ENCODE measurements at places on chromosomes 1 and 21.

GRCh38 chr1:94079080-94079940 lies 41.6 kb downstream of the ABCA4 start:
- DNase-seq: no peak

GRCh38 chr1:205189131-205189530 lies 22.4 kb downstream of the DSTYK start:
- DNase-seq: no peak

DNA sequence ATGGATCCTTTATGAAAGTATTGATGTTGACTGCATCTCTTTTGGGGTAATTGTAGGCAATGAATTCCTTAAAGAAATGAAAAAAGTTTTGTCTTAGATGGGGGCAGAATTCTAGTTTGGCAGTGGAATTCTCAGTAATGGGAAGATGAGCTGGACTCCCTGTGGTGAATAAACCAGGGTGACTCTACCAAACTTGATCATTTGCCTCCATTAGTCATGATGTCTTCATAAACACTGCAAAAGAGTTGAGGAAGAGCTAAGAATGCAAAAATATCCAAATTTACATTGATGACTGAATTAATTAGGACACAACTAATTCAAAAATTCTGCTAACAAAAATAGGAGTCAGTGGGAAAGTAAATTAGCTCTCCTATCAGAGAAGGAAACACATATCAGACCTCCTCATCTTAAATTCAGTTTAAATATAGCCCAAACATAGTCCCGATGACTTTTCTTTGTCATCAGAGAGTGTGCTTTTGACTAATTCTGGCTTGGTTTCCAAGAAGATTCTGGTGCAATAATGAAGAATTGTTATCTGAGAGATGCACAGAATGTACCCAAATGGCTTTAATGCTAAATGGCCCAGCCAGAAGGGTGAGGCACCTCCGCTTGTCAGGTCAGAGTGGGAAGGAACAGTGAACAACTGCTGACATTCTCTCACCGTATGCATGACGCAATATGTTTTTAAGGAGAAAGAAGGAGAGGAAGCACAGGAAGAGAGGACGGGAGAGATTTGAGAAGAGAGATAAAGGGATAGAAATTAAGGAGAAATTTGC lies 525.1 kb downstream of the LMO4 start:
- no peak for DNase-seq

- DNase-seq: no peak
These were observed 2.8 kb upstream of the RGS5 start for GRCh38 chr1:163205513-163205912.

DNA sequence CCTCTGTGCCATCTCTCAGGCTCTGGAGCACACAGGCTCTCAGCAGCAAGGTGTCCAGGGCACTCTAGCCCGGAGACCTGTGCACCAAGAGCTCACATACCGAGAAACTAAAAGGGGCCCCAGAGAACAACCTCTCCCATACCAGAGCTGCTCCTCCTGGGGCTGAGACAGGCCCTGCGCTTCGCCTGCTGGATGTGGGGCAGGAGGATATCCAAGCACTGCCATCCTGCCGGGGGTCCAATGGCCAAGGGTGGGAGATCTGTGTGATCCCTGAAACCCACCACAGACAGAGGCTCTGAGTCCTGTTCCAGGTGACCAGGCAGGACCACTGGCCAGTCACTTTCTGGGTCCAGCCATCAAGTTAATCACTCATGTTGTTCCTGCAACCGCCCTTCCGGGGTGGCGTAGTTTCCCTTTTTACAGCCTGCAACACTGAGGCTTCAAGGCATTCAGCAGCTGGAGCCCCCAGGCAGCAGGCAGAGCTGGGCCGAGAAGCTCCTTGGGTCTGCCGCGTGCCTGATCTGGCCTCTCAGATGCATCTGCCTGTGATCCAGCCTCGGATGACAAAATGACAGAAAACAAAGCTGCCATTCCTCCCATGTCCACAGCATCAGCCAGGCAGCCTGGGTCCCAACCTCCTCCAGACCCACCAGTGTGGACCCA lies 36.7 kb upstream of the ACTRT2 start:
- DNase-seq: no peak

GRCh38 chr1:40476924-40477677 lies at the start of gene ZFP69:
ZFP69 (plus strand) TSS chr1:40477290; CDS start chr1:40479362, 2,072 bp downstream.
- peak; percentile 62 for DNase-seq

- no peak for DNase-seq
These were observed 52.5 kb downstream of the DMAP1 start for GRCh38 chr1:44265656-44266358.

- peak; percentile 74 for DNase-seq
These were observed 333.4 kb downstream of the CHRM3 start for GRCh38 chr1:239719642-239720258.

GRCh38 chr1:234004591-234004990 lies 100.1 kb downstream of the SLC35F3 start:
- DNase-seq: no peak

DNA sequence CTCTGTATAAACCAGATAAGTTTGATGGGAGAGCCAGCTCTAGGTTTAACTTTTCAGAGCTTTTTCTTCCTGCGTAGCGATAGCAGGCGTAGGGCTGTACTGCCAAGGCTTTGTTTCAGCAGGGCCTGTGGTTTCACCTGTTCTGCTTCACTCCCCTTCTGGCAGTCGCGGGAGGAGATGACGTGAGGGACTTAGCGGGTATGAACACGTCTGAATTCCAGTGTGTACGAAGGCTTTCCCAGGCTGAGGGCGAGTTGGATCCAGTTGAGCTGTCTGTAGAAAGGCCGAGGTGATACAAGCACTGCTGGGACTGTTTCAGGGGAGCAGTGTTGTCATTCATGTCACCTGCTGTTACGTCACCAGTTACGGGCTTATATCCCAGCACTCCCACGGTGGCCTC lies 21.2 kb downstream of the PEX14 start:
- no peak for DNase-seq

DNA sequence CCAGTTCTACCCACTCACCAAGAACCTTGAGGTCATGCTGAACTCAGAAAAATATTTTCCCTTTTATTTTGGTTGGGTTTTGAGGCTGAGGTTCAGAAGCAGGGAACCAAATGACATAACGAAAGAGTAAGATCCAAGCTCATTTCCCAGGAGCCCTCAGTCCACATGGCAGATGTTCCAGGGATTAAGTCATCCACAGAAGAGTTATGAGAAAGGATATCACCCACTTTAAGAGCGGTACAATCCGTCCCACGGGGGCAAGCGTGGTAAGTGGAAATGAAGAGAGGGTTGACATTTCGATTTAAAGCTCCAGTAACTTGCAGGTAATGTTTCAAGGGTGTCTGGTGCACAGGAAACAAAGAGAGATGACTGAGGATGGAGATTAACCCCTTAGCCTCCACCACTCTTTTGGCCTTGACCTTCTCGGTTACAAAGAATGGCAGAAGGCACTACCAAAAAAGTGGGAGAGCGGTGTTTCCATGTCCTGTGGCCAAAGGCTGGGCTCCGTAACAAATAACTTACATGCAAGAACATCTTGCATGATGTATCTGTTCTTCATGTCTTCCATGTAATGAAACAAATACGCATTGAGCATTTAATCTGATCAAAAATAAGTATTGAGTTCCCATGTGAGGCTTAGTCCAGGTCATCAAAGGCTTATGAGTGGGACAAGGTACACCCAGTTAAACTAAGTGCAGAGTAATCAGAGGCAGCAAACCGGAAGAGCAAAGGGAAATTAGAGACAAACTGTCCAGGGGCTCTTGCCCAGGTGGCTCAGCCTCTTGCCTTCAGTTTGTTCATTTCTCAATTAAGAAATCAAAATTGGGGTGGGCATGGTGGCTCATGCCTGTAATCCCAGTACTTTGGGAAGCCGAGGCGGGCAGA lies 241.4 kb downstream of the TOMM20 start:
- no peak for DNase-seq

- DNase-seq: no peak
These were observed 13.6 kb upstream of the CDK11B start for GRCh38 chr1:1672181-1672965.

- DNase-seq: no peak
These were observed 24.1 kb upstream of the FCRL3 start for GRCh38 chr1:157724537-157725220.

GRCh38 chr1:46549697-46550681 lies 1.5 kb downstream of the KNCN start:
- peak; percentile 64 for DNase-seq

DNA sequence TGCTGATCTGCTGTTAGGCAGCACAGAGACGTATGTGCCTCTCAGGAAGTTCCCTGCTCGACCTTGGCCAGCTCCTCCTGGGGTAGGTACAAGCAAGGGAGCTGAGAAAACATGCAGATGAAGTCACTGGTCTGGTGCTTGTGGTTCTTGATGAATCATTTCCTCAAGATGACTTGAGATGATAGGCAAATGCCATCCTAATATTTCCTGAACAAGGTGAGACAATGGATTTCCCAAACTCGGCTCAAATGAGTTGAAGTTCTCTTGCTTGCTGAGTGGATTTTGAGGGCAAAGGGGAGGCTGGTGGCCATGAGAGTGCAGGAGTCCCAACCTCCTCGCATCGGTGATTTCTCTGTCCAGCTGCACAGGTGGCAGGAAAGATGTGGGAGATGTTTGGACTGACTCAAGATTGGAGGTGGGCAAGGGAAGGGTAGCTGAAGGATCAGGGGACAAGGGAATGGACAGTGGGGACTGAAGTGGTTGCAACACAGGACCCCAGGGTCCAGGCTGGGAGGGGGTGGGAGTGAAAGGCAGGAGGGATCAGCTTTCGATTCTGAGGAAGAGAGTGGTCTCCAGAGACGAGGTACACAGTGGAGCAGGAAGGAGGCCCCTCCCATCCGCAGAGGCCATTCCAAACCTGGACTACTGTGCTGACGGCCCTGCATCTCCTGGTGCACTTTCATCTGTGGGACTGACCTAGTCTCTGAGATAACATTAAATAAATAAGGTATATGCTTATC lies 63.9 kb downstream of the CAPN2 start:
- peak; percentile 9 for DNase-seq

DNA sequence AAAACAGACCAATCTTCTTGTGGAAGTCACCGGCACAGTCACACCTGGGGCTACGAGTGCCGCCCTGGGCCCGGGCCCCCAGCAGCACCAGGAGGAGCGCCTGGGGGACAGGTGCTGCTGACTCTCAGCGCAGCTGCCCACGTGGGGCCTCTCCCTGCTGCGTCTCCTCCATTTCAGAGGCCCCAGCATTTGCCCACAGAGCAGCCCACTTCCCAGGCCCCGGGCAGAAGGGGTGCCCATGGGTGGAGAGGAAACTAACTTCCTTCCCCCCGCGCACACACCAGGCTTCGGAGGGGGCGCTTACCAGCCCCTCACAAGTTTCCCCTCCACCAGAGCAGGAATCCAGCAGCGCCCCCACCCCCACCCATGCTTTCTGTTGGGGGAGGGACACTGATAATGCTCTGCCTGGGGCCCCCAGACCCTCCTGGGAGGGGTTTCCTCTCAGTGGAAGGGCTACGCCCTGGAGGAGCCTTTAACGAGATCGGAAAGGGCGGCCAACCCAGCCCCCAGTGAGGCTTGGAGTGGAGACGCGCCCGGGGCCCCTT lies 440 bp downstream of the TNFRSF25 start:
- peak; percentile 68 for DNase-seq

DNA sequence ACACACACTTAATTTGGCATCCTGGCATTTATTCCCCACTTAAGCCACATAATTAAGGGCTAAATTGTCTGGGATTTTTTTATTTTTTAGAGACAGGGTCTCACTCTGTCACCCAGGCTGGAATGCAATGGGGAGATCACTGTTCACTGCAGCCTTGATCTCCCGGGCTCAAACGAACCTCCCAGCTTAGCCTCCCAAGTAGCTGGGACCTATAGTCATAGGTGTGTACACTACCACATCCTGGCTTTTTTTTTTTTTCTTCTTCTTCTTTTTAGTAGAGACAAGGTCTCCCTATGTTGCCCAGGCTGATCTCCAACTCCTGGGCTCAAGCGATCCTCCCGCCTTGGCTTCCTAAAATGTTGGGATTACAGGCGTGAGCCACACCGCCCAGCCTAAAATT lies 24.2 kb downstream of the ZZZ3 start:
- no peak for DNase-seq

DNA sequence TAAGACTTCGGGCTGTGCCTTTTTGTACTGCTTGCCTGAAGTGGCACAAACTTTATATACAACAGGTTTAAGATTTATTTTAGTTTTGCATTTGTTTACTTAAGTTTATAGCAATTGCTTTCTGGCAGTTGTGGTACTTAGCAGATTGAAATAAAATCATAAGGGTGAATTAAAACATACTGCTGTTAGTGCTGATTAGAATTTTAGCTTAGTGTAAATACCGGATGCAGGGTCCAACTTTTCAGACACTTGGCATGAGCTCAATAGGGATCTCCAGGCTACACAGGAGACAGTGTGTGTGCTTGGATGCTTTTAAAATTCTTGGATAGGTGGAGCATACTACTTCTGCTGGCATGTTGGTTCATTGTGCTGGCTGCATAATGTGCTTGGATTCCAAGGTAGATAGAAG lies 159.6 kb downstream of the NFIA start:
- DNase-seq: no peak

DNA sequence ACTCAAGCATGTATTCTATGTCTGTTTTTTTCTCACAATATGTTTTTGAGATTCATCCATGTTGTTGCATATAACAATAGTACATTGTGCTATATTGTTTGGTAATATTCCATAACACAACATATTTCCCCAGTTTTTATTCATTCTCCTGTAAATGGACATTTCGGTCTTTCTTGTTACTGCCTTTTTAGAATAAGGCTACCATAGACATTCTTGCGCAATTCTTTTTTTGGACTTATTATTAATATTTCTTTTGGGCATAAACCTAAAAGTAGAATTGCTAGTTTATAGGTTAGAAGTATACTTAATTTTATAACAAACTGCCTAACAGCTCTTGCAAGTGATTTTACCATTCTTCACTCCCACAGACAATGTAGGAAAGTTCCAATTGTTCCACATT lies 573.0 kb downstream of the ADGRL2 start:
- no peak for DNase-seq

GRCh38 chr1:25896266-25896665 lies 10.0 kb downstream of the STMN1 start:
- no peak for DNase-seq

GRCh38 chr1:25004355-25004754 lies 74.3 kb upstream of the RUNX3 start:
- no peak for DNase-seq

GRCh38 chr1:204599098-204599497 lies 82.9 kb downstream of the MDM4 start:
- no peak for DNase-seq

GRCh38 chr1:200837931-200838571 lies 34.7 kb upstream of the GPR25 start:
- DNase-seq: no peak

GRCh38 chr1:178652506-178653490 lies 72.2 kb upstream of the RALGPS2 start:
- no peak for DNase-seq

DNA sequence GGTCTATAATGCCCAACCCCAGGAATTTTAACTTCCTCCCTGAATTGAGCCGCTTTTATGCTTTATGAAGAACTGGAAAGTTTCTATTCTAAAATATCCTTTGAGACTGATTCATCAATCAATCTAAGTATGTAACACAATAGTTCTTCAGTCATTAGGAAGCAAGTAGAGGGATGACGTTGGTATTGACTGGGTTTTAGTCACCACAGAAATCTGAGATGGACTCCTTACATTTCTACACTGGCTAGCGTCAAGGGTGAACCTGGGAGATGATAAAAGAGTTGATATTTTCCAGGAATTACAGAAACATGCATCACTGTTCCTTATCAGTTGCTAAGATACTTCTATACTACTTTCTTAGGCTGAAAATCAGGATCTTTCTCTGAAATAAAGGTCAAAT lies 308.0 kb downstream of the HMCN1 start:
- DNase-seq: no peak

- DNase-seq: no peak
These were observed 457.4 kb downstream of the SIPA1L2 start for GRCh38 chr1:232172563-232172962.

- DNase-seq: no peak
These were observed 7.6 kb downstream of the UBASH3A start for GRCh38 chr21:42411197-42411869.

All from central memory CD4-positive, alpha-beta T cell (primary cell).